ENCODE measurements at places on chromosomes 2 and 18.

DNA sequence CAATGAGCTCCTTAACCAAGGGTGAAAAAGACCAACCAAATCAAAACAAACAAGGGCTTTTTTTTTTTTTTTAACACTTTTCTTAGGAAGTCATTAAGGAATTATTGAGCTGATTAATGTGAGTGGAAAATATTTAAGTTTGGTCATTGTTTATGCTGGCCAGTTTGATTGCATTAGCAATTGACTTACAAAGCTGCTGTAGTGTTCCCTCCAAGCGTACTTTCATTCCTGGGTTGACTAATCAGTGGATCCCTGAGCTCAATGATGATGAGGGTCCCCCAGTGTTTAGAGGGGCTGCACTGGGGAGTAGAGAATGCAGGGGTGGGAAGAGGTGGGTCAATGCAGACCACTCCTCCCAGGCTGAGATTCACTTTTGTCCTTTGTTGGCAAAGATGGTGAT, 119.3 kb downstream of the PRKCE start:
- no peak for DNase-seq

DNA sequence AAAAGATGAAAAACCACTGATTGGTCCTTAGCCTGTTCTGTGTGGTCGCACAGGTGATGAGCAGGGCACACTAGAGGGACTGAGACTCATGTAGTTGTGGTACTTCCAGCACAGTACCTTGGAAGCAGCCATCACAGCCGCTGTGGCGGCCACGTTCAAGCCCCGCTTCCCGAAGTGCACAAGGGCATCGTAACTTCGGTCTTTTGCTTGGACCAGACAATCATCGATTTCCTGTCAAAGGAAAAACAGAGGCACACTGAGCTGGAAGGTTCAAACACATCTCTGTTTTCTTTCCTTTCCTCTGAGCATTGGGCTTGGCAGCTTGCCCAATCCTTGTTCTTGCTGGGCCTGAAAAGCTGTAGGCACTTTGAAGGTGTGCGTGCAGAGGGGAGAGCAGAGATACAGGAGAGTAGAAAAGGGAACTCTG, 52.6 kb downstream of the MRPL35 start:
- no peak for DNase-seq

- DNase-seq, result no peak
These were observed 260.0 kb upstream of the ID2 start for GRCh38 chr2:8421658-8422449.

DNA sequence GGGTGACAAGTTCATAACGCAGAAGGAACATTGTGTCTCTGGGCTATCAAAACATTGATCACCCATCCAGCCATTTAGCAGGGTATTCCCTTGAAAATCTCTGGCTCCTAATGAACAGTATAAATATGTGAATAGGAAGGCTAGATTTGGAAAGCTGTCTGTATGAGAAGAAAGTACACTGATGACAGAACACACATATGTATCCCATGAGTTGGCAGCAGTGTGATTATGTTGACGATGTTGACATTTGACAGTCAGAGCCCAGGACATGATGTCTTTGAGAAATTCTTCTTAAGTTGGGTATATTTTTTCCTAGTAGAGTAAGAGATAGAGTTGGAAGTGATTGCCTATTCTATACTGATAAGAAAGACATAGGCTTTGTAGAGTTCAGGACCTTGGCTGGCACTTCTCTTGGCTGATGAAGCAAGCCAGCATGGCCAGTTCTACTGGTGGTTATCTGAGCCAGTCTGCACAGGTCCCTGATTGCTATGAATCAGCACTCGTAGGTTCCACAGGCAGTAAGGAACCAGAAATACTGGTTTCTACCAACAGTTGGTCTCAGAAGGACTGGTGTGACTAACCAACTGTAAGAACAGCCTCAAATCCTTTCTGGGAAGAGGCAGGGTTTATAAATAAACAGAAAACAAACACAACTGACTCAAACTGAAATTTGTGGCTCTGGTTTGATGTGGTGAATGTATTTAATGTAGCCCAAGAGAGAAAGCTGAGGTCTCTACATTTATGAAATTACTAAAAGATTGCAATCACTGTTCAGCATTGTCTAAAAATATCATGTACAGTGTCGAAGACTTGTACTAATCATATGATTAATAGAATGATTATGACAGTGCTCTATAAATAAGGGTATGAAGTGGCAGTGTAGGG, 43.9 kb upstream of the RAPH1 start:
- DNase-seq, result no peak
